ENCODE measurements at places on chromosomes 2 and 18.

DNA sequence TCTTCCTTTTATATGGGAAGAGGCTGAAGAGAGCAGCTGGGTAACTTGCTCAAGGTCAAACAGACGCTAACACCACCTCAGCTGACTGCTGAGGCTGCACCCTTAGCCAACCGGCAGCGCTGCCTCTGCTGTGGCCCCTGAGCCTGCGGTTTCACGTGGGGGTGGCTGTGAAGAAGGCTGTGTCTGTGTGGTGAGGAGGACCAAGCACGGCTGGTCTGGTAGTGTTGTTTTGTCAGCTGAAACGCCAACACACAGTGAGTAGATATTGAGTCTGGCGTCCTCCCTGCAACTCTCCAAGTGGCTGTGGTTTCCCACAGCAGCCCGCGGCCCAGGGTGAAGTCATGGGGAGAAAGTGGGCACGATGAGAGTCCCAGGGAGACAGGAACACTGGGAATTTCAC lies 69.6 kb downstream of the THNSL2 start:
- DNase-seq = peak; percentile 91

- peak; percentile 75 for DNase-seq
Observed at GRCh38 chr2:237674731-237675276, 47.4 kb downstream of the LRRFIP1 start.

GRCh38 chr2:62196278-62196901 lies 475 bp downstream of the B3GNT2 start:
- peak; percentile 61 for DNase-seq

GRCh38 chr18:4455113-4455811 lies at the start of gene DLGAP1:
Gene DLGAP1 (minus strand): TSS chr18:4455307.
- DNase-seq = no peak

DNA sequence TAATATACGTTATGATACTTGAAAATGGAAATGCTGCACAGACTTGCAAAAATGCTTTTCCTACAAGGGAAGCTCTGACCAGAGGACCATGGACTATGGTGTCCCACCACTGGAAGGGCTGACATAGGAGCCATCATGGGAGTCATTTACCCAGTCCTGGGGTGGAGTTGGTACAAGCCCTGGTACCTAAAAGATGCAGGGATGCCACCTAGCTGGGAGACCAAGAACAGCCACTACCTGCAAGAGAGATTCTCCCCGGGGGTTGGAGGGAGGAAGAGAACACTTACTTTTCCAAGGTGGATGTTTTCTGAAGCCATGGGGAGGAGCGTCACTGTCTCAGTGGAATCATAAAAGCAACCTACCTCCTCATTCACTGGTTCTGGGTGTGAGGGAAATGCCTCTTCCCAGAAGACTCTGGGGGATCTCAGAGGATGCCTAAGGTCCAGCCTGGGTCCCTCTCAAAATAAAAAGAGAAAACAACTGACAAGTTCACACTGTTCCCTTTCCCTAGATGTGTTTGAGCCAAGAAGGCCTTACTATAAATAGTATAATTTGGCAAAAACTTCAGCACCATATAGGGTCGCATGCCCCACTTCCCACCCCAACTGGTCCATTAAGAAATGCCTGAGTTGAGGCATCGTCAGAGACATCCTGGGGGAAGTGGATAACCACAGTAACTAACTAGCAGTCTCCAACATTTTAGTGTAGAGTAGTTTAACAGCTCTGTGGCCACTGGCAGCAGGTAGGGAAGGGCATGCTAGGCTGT lies 39.9 kb downstream of the REEP1 start:
- no peak for DNase-seq

DNA sequence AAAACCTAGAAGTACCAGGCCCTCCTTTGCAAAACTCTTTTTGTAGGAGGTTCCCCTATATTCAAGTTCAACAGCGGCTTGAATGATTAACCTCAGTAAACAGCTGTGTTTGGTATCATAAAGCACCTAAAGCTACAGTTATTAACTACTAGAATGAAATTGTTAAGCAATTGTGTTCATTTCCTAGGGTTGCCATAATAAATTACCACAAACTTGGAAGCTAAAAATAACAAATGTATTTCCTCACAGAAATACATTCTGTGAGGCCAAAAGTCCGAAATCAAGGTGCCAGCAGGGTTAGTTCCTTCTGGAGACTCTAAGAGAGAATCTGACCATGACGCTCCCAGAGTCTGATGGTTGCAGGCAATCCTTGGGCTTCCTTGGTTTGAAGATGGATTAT lies 202.1 kb upstream of the ACVR2A start:
- DNase-seq = no peak

- no peak for DNase-seq
Observed at GRCh38 chr18:10490401-10491165, 35.2 kb upstream of the NAPG start.

DNA sequence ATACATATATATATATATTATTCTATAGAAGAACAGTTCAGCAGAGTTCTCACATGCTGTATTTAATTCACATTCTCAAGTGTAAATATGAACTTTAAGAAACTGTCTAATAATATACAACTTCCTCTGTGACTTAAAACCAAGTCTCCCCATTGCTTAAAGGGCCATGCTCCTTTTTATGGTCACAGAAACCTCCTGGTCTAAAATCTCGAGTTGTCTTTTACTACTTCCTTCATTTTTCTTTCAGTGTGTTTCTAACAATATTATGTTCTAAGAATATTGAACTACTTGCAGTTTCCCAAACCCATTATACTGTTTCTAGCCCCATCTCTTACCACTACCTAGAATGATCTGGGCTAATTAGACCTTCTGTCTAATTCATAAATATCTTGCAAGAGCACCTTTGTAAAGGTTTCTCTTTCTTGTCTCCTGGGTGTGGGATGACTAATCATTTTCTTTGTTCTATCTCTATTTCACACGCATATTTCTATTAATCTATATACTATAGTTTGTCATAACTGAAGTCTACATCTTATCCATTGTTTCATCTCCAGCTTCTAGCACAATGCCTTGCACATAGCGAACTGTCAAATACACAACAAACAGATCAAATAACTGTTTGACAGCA lies 48.8 kb downstream of the ERBB4 start:
- no peak for DNase-seq

DNA sequence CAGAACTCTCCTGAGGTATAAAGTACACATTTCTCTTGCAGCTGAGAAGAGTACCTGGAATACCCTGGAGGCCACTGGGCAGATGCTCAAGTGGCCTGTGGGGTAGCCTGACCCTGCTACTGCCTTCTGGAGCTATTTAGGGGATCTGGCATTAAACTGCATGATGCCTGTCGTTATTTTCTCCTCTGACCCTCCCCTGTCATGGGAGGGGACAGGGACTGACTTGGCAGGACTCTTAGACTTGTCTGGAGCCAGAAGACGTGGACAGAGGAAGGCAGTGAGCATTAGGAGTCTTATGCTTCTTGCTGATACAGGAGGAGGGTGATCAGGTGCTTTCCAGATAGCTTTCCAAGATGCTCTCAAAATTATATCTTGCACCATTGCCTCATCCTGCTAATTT lies 24.8 kb downstream of the CNRIP1 start:
- DNase-seq = no peak

DNA sequence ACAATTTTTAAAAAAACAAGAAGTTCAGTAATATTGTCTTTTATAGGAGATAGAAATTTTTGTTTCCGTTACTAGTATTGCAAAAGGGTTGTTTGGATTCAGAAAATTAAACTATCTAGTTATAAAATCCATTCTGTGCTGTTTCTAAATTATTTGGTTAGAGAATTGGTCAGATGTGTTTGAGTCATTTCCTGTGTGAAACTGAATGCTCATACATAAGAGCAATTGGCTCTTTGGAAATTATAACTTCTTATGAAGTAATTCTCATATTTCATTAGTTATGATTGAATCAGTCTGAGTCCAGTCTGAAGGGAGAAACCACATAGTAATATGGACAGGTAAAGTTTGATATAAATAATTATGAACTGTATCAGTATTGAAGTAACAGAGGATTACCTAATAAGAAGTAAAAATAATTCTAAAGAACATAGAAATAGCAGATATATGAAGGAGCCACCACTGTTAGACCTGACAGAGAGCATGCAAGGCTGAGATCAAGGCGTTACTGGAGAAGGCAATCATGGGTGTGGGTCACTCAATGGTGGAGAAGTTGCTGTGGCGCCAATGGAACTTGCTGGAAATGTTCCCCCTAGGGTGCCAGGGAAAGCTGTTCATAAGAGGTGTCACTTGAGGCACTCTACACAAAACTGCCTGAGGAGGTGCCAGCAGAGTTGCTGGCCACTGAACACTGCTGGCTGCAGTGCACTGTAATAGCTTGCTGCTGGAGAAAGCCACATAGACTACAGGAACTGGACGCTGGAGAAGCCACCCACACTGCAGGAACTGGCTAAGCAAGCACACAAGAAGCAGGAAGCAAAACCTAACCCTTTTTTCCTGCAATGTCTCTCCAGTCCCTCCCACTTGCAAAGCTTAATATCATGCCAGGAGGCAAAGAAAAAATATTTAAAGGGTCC lies 18.0 kb upstream of the FAP start:
- DNase-seq = no peak

- peak; percentile 80 for DNase-seq
Observed at GRCh38 chr2:96145036-96145847, at the start of gene DUSP2. Gene DUSP2 (minus strand): TSS chr2:96145440. CDS start chr2:96145354, 86 bp downstream.

DNA sequence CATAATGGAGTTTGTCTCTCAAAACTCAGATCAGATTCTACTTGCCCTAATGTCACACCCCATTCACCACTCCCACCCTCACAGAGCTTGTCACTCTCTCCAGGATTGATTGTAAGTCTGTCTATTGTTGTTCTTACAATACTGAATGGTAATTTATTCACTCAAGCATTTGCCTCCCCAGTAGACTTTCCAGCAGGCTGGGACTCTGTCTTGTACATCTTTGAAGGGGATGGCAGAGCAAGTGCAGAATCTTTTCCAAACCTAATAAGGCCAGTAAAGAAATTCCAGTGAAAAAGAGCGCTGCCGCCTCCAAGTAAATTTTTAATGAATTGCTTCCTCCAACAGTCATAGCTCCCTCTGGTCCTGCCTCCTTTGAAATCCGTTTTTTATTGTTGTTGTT lies 56.9 kb downstream of the RBM43 start:
- no peak for DNase-seq

DNA sequence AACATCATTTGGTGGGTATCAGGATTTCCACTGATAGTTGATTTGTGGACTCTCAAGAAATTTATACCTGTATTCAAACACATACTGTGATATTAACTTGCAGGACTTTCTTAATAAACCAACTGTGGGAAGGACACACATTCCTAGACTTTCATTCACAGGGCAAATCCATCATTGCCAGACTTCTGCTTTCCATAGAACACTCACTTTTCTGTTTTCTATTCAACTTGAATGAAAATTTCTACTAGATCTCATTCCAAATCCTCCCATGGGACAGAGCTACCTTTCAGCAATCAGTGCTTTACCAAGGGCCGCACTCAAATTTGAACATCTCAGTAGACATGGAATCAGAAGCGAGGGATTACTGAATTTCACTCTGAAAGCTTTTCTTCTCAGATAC lies 612.5 kb downstream of the IRS1 start:
- no peak for DNase-seq

DNA sequence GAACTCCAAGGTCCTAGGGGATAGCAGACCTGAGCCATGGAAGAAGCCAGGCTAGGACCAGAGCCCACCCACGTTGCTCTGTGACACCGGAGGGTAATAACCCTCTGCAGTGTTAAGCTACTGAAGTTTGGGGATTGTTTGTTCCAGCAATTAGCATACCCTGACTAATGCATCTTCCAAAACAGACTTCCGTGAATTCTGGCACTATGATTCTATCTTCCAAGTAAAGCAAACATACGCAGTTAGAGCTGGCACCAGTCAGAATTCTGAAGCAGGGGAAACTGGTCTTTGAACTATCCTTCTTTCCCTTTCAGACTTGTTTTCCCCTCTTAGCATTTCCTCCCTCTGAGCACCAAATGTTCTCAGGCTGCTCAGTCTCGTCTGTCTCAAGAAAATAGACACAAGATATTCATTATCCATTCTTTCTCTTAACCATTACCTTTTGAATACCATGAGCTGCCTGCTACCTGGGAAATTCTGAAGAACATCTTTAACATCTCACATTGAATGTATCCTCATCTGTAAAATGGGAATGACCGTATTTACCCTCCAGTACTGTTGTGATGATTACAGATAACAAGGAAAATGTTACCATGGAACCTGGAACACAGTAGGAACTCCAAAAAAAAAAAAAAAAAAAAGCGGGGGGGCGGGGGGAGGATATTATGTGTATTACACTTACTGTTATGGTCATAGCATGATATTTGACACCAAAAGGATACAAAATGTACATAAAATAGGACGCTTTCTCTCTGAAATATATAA lies 108.2 kb downstream of the TCF4 start:
- no peak for DNase-seq

GRCh38 chr18:1513519-1513918 lies 608.8 kb downstream of the ADCYAP1 start:
- DNase-seq = no peak

- DNase-seq = peak; percentile 32
Observed at GRCh38 chr2:151238527-151239487, 22.9 kb downstream of the RBM43 start.

GRCh38 chr2:240232961-240233884 lies 92.8 kb upstream of the OTOS start:
- DNase-seq = peak; percentile 22

- no peak for DNase-seq
Observed at GRCh38 chr2:74385396-74385795, 5.3 kb upstream of the DCTN1 start.

DNA sequence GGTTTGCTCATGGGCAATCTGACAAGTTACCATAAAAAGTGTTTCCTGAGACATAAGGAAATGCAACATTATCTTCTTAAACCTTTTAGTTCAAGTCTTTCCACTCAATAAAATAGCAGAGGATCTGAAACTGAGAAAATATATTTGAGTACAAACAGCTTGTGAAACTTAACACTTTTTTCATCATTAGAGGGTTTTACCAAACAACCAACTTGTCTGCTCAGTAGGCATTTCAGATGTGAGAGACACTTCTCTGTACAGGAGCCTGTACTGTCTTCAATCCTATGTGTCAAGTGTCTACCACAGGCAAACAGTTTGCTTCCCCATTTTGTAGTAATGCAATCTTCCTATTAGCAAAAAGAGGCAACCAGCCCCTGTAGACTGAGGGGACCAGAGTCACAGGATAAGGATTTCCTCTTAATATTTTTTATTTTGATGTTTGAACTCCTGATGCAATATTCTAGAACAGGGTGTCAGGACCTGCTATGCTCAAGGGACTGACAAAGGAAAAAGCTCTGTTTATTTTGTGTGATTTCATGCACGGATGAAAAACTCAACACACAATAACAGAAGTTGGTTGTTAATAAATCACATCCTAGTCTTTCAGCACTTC lies 159.1 kb upstream of the LHCGR start:
- no peak for DNase-seq

- DNase-seq = no peak
Observed at GRCh38 chr2:41954304-41955291, 93.2 kb upstream of the PKDCC start.

DNA sequence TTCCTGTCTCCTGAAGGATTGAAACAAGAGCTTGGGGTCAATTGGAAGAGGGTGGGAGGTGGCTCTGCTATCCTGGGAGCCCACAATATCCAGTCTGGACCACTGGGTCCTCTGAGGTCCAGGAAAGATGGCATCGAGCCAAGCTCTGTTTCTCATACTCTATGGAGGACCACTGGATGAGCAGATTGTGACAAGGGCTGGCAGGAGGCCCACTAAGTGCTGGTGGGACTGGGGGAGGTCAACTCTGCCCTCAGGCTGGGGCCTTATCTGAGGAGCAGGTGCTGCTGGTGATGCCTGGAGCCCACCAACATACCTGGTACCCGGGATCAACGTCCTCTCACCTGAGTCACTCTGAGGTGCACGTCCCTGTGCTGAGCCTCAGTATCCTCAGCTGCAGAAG lies 142.4 kb downstream of the NDUFA10 start:
- DNase-seq = no peak

Measured in NK-92 treated with Interleukin-12 subunit alpha and Interleukin-12 subunit beta, amount 100 ng/mL, for 24 hours (cell line).